ENCODE measurements at places on chromosomes 3 and 15.

DNA sequence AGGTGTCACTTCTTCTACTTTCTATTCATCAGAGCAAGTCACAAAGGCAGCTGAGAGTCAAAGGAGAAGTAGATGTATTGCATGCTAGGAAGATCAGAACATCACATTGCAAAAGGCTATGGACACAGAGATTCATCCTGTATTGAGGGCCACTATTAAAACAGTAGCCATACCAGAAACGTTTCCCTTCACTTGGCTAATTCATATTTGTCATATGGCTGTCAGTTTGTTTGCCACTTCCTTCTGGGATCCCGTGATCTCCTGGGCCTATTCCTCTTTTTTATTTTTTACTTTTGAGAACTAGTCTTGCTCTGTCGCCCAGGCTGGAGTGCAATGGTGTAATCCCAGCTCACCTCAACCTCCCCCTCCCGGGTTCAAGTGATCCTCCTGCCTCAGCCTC lies 184.0 kb upstream of the SATB1 start:
- no peak for DNase-seq

DNA sequence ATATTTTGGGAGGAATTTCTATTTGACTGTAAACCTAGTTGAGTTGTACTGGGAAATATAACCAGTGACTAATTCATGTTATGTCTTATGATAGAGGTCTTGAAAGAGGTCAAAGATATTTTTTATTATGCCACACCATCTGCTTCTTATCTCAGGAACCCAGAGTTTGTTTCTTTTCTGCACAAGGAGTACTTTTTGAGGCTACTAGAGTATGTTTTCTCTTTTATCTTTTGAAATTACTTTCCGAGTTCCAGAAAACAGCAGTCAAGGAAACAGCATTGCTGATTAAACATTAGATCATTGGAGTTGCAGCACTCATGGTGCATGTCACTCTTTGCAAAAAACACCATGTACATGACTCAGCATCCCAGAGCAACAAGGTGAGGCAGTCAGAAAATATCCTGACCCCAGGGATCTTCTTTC lies 645.8 kb upstream of the NR2F2 start:
- no peak for DNase-seq

DNA sequence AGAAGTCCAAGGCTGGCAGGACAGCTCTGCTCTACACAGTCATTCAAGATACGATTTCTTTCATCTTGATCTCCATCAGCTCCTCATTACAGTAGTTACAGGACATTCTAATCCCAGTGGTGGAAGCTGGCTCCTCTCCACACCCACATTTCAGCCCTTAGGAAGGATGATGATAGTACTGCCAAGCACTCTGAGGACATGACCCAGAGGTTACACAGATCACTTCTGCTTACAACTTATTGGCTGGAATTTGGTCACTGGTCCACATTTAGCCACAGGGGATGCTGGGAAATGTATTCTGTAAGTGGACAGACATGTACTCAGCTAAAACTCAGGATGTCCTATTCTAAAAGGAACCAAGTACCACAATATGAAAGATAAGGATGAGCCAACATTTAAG lies 77.1 kb downstream of the IQCH start:
- no peak for DNase-seq

DNA sequence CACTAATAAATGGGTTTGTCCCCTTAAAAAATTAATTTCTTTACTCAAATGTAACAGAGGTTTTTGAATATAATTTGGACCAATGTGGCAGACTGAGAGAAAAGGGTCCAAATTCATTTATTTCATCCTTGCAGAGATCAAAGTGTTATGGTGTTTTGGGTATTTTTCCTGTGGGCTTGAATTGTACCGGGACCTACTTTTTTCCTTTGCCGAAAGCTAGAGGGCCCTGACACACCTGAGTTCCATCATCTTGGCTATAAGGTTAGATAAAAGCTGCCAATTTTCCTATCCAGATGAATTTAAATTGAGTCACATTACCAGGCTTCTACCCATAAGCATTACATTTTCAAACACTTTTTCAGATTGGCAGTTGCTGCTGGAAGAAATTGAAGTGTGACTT lies 908 bp downstream of the CCNB2 start:
- no peak for DNase-seq

DNA sequence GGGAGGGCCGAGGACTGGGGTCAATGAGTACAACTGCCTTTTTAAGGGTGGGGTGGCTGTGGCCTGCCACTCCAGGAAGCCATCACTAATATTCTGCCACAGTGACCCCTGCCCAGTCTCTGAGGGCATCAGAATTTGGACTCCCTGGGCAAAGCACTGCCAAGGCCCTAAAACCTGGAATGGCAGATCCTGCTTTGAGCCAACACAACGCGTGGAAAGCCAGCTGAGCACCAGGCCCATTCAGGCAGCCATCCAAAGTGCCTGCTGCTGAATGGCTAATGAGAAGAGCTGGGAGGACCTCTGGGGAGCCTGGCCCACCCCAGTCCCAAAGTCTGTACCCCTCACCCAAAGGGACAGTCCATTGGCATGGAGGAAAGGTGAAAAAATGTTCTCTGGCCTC lies 5.0 kb downstream of the TWF2 start:
- no peak for DNase-seq

- no peak for DNase-seq
Observed at GRCh38 chr3:145906755-145907154, 254.2 kb downstream of the PLOD2 start.

All from activated gamma-delta T cell (primary cell).